ENCODE measurements at places on chromosomes 13 and 19.

- DNase-seq = no peak
- H3K27me3 ChIP-seq = peaks cover 25% of the 10 kb centered on the region
- peaks cover 12% of the 10 kb centered on the region for H3K36me3 ChIP-seq
These were observed 3.3 kb downstream of the REX1BD start for GRCh38 chr19:18591735-18592385.

DNA sequence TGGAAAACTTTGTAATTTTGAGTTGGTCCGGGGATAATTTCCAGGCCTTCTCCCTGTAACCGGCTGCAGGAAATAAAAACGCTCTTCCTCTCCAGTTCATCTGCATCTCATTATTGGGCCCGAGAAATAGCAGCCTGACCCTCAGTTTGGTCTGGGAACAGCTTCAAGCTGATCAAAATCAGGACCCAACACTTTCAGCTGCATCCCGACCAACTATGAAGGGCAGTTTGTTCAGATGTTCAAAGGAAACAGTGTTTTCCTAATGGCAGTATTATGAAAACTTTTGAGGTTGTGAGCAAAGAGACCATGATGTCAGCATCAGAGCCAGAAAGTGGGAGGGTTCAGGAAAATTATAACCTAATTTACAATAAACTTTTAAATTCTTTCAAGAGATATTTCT is 35.7 kb downstream of the STK24 start:
- H3K27ac ChIP-seq = peak overlapping the region; percentile 48
- peaks cover 52% of the 10 kb centered on the region for H3K4me1 ChIP-seq
- H3K4me3 ChIP-seq = no peak overlapping the region
- H3K36me3 ChIP-seq = peaks cover 9% of the 10 kb centered on the region
- no peak for DNase-seq

DNA sequence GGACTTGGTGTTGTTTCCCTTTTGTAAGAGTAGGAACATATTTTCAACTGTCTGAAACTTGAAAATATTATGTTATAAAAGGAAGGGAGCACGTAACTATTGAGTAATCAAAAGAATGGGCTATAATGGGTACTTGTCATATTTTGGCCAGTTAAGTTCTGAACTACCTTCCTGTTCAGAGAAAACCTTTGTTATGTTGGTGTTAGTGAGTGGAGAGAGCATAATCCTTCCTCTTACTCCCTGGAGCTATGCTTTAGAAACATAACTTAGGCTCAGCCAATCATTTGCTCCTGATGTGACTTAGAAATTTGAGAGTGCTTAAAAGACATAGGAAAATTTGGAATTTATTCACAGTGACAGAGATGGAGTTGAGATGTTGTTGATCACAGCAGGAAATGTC is 482.5 kb upstream of the SPRY2 start:
- H3K27me3 ChIP-seq = no peaks in the 10 kb centered on the region
- H3K36me3 ChIP-seq = no peaks in the 10 kb centered on the region
- H3K4me3 ChIP-seq = no peak overlapping the region
- DNase-seq = no peak
- no peaks in the 10 kb centered on the region for H3K4me1 ChIP-seq
- H3K27ac ChIP-seq = no peak overlapping the region

DNA sequence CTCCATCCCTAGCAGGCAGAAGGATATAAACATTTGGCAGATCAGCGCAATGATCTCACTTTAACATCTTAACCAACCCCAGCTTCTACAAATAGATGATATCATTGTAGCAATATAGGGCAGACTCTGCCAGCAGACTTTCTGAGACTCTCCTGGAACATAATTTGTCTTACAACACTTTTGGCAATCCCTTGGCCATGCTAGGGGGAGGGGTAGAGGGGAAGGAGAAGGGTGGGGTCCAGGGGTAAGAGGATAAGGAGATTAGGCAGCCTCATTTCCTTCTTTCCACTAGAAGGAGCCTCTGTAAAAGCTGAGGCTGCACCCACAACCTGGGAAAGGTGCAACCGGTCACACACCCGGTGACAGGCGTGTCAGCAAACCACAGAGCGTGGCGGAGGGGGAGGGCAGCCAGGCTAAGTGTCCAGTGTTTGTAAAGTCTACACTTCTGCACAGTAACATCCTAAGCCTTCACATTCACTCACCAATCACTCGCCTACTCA is 8.7 kb upstream of the UBAC2 start:
- no peaks in the 10 kb centered on the region for H3K4me1 ChIP-seq
- peaks cover 1% of the 10 kb centered on the region for H3K27me3 ChIP-seq
- no peak overlapping the region for H3K27ac ChIP-seq

GRCh38 chr13:36420437-36420891 is 11.8 kb upstream of the CCNA1 start:
- H3K4me3 ChIP-seq = no peak overlapping the region
- no peaks in the 10 kb centered on the region for H3K4me1 ChIP-seq
- no peak overlapping the region for H3K27ac ChIP-seq
- no peaks in the 10 kb centered on the region for H3K36me3 ChIP-seq
- DNase-seq = peak; percentile 79
